ENCODE measurements at places on chromosomes 16 and 17.

GRCh38 chr16:70715055-70715858, 29.4 kb upstream of the MTSS2 start:
- DNase-seq, result peak; percentile 39

DNA sequence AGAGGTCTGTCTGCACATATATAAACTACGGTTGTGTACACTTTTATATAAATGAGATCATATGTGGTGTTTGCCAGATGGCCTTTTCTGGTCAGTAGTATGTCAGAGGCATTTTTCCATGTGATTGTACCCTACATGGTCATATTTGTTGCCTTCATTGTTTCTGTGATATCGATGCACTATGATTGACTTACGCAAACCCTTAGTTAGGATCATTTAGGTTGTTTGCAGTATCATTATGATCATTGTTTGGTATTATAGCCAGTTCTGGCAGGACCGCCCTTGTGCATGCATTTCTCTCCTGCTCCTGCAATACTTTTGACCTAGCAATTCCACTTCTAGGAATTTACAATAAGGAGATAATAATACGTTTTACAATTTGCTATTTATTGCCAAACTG, 169.1 kb downstream of the MSI2 start:
- DNase-seq, result no peak

DNA sequence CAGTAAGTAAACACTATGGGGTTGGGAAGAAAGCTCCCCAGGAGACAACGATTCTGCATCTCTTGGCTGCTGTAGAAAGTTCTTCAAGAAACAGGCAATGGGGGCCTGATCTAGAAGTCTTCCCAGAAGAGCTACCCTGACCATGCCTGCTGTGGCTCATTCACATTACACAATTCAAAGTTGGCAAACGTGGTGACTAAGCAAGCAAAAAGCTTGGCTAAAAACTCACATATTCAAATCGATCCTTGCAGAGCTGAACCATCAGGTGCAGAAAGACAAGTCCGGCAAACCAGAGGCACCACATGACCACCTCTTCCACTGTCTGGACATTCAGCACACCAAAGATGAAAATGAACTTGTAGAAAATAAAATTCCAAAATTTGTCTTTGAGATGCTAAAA, 16.1 kb downstream of the AMFR start:
- DNase-seq, result peak; percentile 55

GRCh38 chr16:55914383-55914782, 39.2 kb upstream of the CES5A start:
- no peak for DNase-seq

- DNase-seq, result no peak
These were observed 135.2 kb downstream of the FTO start for GRCh38 chr16:53839150-53839549.

GRCh38 chr17:5249615-5250014, 15.0 kb upstream of the SCIMP start:
- DNase-seq, result peak; percentile 79

DNA sequence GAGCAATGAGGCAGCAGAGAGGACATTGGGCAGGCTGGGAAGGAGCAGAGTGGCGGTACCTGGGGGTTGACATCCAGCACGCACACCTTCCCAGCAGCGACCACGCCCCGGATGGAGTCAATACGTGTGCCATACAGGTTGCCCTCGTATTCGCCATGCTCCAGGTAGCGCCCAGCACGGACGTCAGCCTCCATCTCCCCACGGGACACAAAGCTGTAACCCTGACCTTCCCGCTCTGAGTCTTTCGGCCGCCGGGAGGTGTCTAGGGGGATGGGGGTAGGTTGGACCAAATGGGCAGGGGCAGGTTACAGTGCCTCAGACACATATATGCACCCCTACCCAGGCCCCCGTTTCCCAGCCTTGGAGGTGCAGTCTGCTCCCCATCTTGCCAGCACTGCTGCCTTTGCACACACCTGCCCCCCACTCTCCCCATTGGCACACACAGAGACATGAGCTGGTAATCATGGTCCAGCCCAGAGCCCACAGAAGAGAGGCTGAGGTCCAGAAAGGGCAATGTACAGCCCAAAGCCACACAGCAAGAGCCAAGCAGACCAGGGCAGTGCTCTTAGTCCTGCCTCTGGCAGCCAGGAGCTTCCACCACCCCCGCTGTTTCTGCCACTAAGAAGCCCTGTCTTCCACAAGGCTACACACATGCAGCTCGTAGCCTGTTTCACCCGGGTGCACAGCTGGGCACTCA, 27.5 kb downstream of the MPP2 start:
- no peak for DNase-seq

- no peak for DNase-seq
These were observed 98.0 kb upstream of the KIF2B start for GRCh38 chr17:53724726-53725125.

GRCh38 chr17:79202480-79202879, 127.9 kb downstream of the ENGASE start:
- no peak for DNase-seq

DNA sequence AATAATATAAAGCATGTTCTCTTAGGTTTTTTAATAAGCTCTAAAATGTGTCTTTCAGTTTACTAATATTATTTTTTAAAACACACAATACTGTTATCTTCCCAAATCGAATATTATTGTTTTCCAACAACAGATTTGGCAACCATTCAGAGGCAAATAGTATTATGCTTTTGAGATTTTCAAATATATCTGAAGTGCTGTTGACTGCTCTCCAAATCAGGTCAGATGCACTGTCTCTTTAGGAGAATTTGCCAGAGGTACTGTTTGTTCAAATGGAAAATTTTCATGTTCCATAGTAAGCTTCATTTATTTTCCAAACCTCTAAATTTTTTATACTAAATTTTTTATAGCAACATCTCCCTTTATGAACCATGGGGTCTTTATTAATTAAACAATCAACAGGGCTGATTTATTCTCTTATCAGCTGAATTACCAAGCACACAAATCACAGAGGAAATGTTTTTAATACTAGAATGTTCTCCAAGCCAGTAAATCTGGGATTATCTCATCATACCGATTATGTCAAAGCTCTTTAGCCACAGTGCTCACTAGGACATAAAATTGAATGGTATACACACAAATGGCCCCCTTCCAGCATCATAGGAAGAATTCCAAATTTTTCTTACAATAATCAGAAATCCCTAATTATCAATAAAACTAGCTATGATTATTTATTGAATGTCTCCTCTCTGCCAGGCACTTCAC, 108.8 kb upstream of the HLF start:
- no peak for DNase-seq

DNA sequence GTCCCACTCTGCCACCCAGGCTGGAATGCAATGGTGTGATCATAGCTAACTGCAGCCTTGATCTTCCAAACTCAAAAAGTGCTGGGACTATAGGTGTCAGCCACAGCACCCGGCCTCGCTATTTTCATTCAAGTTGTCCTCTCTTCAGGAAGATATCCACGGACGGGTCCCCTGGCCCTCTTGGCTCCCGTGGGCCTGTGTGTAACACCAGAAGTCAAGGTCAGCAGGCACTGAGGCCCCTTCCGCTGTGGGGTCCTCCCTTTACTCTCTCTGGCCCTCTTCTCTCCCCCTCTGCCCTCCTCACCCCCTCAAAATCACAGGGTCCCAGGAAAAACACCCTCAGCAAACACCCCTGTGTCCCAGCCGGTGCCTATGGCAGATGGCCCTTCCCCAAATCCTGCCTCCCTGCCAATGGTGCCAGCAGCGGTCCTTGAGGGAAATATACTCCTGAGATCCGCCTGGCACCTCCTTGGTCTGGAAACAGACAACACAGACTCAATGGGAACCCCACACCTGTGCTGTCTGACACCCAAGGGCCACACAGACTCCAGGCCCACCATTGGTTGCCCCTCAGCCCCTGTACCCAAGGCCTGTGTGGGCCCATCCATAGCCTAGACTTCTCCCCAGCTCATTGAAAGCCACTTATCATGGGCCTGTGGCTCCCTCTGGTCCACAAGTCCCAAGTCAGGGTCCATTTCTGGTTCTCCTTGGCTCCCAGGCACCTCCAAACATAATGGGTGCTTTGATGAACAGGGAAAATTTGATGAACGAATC, 221.5 kb downstream of the ZNF423 start:
- DNase-seq, result no peak

DNA sequence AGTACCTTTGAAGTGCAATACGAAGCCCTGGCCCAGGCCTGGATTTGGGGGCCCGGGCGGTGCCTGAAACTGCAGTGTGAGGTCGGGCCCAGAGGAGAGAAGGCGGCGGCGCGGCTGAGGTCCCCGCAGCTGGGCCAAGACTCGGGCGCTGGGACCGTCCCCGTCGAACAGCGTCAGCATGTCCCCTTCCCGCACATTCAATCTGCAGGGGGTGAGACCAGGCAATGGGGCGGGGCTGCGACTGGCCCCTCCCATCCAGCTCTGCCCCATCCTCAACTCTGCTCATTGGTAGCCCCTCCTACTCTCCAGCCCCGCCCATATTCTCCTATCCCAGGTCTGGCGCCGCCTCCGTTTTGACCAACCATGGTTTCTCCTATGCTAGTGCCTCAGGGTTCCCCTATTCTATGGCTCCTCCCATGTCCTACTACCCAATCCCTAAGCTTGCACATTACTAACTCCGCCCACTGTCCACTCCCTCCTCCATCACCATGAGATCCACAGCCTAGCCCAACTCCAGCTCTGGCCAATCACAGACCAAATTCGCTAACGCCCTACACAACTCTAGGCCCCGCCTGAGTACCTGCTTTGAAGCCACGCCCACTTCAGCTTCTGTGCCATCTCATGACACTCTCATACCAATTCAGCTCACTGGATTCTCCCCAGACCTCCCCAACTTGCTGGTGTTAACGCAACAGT, 14.4 kb upstream of the CDIPT start:
- peak; percentile 60 for DNase-seq

GRCh38 chr17:39775031-39775430, 37.3 kb downstream of the GRB7 start:
- no peak for DNase-seq

DNA sequence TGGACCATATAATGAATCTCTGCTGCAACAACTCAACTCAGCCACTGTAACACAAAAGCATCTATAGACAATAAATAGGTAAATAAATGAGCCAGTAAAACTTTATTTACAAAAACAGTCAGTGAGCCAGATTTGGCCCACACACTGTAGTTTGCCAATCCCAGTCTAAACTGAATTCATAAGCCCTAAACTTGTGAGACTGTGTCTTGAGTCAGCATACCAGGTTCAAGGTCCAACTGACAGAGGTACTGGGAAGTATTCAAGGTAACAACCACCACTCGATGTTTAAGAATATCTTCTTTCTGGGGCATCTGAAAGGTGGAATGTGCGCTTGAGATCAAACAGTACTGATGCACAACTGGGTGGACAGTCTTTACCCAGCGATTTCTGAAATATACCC, 94.2 kb downstream of the HELZ start:
- no peak for DNase-seq

- DNase-seq, result no peak
These were observed 32.3 kb downstream of the NOL11 start for GRCh38 chr17:67750067-67750466.
